ENCODE measurements at places on chromosomes 5 and 9.

- no peak for DNase-seq
These were observed 251.8 kb upstream of the POU5F2 start for GRCh38 chr5:93993161-93993560.

GRCh38 chr9:131759017-131759647 lies 19.3 kb upstream of the RAPGEF1 start:
- DNase-seq, result no peak

DNA sequence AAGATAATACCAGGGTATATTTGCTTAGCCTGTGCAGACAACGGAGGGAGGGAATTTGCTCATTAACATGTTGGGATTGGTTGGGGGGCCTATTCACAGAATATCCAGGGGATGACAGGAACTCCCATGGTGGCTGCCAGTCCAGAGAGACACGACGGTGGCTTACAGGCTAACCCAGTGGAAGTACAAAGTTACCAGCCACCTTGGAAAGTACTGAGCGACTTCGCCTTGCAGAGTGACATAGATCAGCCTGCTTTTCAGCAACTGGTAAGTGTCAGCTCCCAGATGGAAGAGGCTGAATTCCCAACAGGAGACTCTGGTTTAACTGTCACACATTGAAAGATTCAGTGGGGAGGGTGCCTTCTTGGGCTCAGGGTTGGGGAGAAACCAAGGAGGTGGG lies 7.9 kb downstream of the ISL1 start:
- DNase-seq, result no peak

GRCh38 chr5:150422075-150422474 lies 9.4 kb upstream of the CD74 start:
- DNase-seq, result no peak

- DNase-seq, result no peak
These were observed 42.7 kb upstream of the PPP2R2B start for GRCh38 chr5:146921225-146921624.

- DNase-seq, result peak; percentile 49
These were observed 32.4 kb downstream of the MUSK start for GRCh38 chr9:110700953-110701352.

DNA sequence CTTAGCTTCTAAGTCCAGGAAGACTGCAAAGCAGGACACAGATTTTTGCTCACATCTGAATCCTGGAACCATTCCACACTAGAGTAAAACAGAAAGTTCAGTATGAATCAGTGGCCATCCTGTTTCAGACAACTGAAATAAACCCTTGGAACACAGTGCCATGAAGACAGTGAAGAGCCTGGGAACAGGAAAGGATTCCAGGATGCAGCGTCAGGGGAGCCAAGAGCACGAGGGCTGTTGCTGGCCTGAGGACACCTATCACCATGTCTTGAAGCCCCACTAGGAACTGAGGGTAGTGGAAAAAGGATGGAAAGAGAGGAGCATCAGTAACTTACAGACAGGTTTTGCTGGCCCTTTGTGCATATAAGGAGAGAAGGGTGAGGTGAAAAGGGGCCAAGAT lies 115.3 kb upstream of the FSTL4 start:
- DNase-seq, result peak; percentile 12
